ENCODE measurements at places on chromosomes 11 and 22.

- DNase-seq, result no peak
Measured at GRCh38 chr22:16955678-16956210, 52.3 kb downstream of the GAB4 start.

GRCh38 chr11:64233913-64234586, at the start of gene VEGFB:
Gene VEGFB, plus strand, starts transcription at chr11:64234584. Its CDS starts 250 bp downstream, at chr11:64234834.
- no peak for DNase-seq

DNA sequence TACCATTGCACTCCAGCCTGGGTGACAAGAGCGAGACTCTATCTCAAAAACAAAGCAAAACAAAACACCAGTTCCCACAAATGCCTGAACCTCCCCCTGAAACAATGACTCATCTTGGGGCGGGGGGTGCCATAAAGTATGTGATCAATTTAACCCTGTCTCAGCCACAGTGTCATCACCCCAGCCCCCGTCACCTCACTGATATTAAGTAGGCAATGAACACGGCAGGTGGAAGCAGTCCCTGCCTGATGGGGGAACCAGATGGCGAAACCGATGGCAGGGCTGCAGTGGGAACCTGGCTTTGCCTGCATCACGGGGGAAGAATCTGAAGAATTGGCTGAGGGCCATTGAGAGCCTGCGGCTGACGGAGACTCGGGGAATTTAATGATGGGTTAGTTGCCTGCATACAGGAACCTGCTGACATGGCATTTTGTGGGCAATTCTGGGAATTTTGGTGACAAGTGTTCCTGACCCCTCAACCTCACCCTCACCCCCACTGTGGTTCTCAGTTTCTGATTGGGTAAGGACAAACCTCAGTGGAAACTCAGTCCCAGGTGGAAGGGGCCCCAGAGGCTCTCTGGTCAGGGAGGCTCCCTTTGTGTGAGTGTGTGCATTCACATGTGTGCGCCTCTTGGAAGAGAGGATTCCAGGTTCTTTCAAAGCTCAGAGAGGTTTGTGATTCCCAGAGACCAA, 39.1 kb upstream of the SHISAL1 start:
- DNase-seq, result no peak

DNA sequence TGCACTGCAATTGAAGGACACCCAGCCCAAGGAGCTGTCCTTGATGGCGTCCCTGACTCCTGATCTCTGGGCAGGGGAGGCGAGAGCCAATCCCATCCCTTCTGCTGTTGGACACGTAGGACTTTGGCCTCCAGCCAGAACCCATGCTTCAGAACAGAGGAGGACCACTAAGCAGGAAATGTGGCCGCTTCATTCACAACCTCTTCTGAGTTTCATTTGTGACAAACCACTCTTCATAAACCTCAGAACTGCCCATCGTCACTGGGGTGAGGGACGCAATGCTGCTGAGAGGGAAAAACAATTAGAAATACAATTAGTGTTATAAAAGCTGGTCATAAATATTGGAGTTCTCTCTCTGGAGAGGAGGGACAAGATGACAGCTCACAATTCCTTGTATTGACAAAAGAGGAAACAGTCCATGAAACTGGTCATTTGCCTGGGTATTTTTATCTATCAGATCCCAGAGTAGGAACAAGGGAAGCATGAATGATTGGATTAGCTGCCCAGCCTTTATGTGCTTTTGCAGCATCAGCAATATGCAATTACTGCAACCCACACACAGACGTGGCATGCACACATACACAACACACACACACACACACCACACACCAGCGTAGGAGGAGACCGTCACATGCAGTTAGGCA, 216.5 kb upstream of the CADM1 start:
- DNase-seq, result no peak

Data from bone marrow (tissue), 2 donors.